ENCODE measurements at places on chromosomes 6 and 20.

GRCh38 chr20:57292611-57293010 lies 26.2 kb upstream of the BMP7 start:
- DNase-seq = no peak

DNA sequence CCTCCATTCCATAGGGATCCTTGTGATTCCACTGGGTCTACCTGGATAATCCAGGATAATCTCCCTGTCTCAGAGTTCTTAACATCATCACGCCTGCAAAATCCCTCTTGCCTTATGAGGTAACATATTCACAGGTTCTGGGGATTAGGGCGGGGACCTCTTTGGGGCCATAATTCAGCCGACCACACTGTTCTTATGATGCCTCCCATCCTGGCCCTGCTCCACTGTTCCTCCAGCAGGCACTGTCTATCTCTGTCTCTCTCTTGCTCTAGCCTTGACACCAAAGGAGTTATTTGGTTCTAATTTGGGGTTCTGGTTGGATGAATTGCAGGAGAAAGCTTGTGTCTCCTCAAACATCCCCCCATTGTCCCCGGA lies 168.1 kb downstream of the NFATC2 start:
- DNase-seq = peak; percentile 34

DNA sequence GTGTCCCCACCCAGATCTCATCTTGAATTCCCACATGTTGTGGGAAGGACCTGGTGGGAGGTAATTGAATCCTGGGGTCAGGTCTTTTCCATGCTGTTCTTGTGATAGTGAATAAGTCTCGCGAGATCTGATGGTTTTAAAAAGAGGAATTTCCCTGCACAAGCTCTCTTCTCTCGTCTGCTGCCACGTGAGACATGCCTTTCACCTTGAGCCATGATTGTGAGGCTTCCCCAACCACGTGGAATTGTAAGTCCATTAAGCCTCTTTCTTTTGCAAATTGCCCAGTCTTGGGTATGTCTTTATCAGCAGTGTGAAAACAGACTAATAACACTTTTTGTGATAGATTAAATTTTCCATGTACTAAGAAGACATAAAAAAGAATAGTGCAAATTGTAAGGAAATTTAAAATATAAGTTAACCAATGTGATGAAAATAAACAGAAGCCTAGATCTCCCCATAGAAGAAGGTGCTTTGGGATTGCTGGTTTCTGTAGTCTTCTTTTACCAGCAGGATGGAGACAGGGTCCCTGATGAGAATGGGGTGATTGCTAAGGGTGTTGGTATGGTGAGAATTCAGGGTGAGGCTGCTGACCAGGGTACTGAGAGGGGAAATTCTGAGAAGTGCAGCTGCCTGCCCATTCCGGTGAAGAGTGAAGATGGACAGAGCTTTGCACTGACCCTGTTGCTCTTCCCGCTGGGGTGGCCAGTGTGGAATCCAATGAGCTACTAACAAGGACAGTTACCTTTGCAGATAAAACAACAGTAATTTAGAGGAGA lies 50.7 kb downstream of the BMP2 start:
- DNase-seq = no peak

- DNase-seq = no peak
Observed at GRCh38 chr6:122400121-122400450, 634 bp downstream of the HSF2 start.

GRCh38 chr6:122996794-122997505 lies 915 bp downstream of the CLVS2 start:
- DNase-seq = no peak

- DNase-seq = no peak
Observed at GRCh38 chr6:968791-969190, 275.9 kb upstream of the EXOC2 start.

GRCh38 chr20:63696628-63697356 lies at the start of gene TNFRSF6B:
TNFRSF6B (plus strand) TSS chr20:63696652; CDS start chr20:63696768, 116 bp downstream.
- peak; percentile 17 for DNase-seq

DNA sequence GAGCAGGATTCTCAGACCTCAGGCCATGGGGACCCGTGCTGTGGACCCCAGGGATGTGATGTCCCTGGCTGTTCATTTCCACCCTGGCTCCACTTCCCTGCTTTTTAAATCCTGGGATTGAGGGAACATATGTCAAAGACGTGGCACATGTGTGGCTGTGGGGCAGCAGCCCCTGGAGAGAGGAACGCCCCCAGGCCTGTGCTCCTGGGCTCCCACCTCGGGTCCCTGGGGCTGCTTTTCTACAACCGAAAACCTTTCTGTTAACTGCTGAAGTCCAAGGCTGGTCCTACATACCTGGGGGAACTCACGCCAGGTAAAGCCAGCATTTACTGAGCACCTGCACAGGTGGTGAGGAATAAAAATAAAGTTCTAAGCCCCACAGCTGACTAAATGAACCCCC lies 102.3 kb upstream of the FRMD1 start:
- no peak for DNase-seq

GRCh38 chr6:157092736-157093135 lies 230.6 kb downstream of the TMEM242 start:
- no peak for DNase-seq

DNA sequence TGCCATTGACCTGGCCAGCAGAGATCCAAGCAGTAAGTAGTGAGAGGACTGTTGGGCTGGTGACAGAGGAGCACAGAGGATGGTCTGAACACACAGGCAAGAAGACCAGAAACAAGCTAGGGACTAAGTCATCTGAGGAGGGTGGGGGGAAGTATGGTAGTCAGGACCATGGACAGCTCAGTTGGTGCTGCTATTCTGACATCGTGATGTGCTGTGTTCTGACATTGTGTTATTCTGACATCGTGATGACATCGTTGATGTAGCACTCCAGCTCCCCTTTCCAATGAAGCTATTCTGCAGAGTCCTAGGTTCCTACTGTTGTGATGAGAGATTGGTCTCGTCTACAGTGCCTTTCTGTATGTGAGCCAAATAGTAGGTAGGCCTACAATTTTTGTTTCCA lies 28.7 kb downstream of the CFAP206 start:
- peak; percentile 76 for DNase-seq

DNA sequence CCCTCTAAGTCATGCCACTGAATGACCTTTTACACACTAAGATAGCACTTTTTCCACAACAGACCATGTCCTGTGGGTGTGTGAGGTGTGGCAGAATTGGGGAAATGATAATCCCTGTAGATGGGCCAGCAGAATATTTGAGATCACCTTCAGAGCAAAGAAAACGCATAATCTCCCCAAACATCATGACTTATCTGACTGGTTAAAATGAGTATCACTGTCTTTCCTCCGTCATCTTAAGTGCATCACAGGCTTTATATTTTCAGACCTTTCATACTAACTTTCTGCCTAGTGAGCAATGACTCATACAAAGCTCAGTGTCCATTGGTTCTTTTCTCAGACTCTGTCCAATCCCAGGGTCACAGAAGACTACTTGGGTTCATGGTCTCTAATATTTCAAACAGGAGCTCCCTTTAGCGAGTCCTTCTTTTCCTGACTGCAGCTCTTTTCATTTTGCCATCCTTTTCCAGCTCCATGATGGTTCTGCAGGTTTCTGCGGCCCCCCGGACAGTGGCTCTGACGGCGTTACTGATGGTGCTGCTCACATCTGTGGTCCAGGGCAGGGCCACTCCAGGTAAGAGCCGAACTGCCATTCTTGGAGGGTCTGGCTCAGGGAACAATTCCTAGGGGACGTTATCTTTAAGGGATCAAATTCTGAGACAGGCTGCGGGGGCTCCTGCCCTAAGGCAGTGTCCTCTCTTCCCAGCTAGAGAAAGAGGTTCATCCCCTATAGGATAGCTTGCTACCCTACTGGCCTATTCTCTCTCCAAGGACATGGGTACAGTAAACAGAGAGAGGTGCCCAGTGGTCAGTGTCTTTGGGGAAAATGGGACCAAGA lies at the start of gene HLA-DPB1:
Gene HLA-DPB1 (plus strand): TSS at position 423 of the 838 bp plus-strand sequence. CDS start 52 bp downstream, at position 475.
- peak; percentile 65 for DNase-seq

DNA sequence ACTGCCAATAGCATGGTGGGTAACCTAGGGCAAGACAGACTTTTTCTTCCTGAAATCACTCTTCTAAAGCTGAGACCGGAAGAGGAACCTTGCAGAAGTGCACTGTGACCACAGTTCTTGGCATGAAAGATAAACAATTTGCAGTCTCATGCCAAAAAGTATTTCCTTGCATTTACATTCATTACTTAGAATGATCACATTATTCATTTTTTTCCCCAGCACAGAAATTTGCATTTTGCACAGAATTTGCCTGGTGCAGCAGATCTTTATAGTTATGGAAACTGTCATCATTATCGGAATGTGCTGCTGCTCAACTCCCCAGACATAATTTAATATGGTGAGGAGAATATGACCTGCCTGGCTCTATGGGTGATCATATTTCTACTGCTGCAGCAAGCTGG lies 42.2 kb upstream of the EDN3 start:
- DNase-seq = no peak

- DNase-seq = no peak
Observed at GRCh38 chr6:152368751-152369624, 268.2 kb downstream of the SYNE1 start.

GRCh38 chr6:105388392-105388791 lies 14.5 kb downstream of the PREP start:
- DNase-seq = no peak

GRCh38 chr6:15435468-15435867 lies 189.6 kb downstream of the JARID2 start:
- no peak for DNase-seq

- no peak for DNase-seq
Observed at GRCh38 chr6:117505311-117505710, 22.8 kb downstream of the DCBLD1 start.

- no peak for DNase-seq
Observed at GRCh38 chr6:122853259-122853995, 64.4 kb downstream of the SMPDL3A start.

DNA sequence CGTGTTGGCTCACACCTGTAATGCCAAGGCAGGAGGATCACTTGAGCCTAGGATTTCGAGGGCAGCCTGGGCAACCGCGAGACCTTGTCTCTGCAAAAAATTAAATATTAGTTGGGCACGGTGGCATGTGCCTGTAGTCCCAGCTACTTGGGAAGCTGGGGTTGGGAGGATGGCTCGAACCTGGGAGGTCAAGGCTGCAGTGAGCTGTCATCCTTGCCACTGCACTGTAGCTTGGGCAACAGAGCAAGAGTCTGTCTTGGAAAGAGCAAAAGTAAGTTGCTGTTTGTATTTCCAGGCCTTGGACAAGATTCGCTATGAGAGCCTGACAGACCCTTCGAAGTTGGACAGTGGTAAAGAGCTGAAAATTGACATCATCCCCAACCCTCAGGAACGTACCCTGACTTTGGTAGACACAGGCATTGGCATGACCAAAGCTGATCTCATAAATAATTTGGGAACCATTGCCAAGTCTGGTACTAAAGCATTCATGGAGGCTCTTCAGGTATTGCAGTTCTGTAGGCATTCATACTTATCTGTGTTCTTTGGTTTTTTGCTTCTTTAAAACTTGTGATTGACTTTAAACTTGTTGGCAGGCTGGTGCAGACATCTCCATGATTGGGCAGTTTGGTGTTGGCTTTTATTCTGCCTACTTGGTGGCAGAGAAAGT lies 2.3 kb downstream of the HSP90AB1 start:
- DNase-seq = no peak

DNA sequence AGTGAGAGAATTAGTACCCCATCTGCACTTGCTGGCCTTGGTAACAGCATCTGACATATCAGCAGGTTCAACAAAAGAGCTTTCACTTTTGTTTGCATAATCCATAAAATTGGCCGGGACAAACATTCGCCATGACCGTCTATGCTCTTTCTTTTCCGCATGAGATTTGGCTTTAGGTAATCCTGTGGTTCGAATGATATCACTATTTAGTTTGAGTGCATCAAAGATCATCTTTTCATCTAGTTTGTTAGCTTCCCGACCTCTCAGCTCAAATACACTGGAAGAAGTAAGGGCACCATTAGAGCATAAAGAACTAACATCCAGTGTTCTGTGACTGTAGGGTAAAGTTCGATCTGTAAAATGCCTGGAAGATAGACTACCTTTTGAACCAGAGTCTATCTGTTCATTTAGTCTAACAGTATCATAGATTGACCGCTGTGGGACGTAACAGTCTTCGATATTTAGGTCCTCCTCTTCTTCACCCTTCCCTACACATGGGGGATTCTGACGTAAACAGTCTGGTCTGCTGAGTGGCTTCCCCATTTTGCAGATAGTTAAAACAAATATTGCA lies 101.6 kb downstream of the DST start:
- peak; percentile 50 for DNase-seq

DNA sequence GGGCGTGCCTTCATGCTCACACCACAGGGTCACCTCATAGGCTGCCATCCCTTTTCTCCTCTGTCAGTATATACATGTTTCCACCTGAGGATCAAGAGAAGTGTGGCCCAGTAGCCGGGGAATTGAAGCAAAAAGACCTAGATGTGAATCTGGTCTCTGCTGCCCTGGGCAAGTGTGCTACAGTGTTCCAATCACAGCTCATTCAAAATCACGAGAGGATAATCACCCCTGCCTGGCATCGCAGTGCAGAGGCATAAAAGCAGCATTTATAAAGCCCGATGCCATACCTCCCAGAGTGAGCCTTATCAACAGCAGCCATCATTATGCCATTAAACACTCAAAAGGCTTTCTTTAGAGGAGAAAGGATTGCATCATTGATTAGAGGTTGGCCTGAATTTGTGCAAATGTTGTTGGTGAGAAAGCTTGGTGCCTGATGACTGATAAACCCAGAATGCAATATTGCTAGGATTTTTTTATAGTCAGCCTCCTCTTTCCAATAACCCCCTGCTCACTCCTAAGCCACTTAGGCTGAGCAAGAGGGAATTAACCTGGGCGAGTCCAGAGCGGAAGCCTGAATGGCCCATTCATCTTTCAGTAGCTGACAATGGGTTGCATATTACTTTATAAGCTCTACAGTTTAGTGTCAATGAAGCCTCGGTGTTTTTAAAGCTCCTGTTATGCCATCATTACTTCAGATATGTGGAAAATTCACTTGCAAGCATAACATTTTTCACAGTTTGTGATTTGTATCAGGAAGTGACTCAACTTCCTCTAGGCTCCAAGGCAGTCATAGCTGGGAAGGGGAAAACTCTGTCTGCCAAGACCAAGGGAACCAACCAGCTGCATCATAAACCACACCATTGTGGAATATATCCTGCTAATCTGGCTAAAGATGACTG lies 92.5 kb upstream of the NXT1 start:
- DNase-seq = no peak
